Ascending aorta (tissue), 2 donors: ENCODE measurements at places on chromosomes 4 and X.

GRCh38 chr4:118801895-118802575 lies 33.9 kb downstream of the SEC24D start:
- DNase-seq, result no peak

DNA sequence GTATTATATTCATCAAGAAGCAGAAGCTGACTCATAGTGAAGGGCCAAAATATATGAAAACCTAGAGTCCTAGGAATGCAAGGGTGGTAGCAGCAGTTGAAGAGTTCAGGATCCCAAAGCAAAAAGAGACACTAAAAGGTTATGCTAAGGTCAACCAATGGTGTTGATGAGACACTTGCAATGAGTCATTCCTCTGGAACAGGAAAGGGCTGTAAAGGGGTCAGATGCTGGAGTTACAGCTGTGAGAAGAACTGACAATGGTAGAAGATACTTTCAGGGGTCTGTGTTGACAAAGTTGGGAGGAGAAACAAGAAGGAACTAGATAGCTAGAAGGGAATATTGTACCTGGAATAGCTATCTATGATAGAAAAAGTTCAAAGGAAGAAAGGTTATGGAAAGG lies 47.5 kb downstream of the ZGRF1 start:
- no peak for DNase-seq

DNA sequence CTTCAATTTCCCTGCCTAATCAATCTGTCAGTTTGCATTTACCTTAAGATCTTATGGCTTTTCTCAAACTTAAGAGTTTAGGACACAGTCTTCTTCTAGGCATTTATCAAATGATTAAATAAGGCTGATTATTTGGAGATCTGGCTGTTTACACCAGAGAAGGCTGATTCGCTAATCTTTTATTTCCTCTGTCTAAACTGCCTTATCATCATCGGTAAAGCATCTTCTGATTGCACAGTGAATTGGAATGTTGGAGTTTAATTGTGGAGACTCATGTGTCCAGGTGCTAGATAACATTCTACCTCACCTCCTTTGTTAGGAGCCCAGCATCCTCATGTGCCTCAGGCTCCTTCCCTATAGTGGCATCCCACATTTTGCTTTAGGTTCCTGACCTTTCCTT lies 100.3 kb upstream of the DDIT4L start:
- no peak for DNase-seq

DNA sequence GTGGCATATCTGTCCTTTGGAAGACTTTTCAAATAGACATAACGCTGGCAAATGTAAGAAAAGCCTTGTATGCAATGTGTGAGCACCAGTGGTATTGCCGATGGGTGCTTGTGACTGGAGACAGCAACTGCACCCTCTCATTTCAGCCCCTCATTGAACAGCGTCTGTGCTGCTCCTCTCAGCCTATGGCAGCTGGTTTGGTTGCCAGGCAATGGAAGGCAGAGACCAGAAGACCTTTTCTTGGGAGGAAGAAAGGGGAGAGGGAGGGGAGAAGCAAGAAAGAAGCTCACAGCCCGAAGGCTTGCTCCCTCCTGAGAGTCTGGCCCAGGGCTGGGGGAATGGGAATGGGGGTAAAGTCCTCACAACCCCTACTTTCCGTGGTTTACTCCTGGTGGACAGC lies 20.2 kb downstream of the ZCCHC13 start:
- DNase-seq, result no peak

GRCh38 chr4:36485885-36486284 lies 204.5 kb downstream of the DTHD1 start:
- no peak for DNase-seq

DNA sequence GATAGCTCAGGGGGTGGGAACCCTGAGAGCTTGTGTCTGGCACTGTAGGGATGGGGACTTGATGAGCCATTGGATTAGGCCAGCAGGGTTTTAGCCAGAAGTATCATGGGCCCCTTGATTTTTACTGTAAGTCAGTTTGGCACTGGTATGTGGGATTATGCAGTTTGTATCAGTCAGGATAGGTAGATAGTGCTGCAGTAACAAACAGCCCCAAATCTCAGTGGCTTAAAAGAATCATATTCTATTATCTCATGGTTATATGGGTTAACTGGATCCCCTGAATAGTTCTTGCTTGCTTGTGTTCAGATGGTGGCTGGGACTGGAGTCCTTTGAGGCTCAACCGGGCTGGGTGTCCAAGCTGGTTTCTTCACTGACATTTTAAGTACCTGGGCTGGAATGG lies 56.5 kb downstream of the SORCS2 start:
- DNase-seq, result no peak

- no peak for DNase-seq
Observed at GRCh38 chr4:103105558-103106356, 6.1 kb upstream of the BDH2 start.

- DNase-seq, result no peak
Observed at GRCh38 chr4:151905197-151905596, 144.4 kb upstream of the GATB start.

- DNase-seq, result no peak
Observed at GRCh38 chr4:89266128-89266527, 41.5 kb downstream of the GPRIN3 start.

GRCh38 chr4:119570401-119570800 lies 58.2 kb downstream of the PDE5A start:
- no peak for DNase-seq

DNA sequence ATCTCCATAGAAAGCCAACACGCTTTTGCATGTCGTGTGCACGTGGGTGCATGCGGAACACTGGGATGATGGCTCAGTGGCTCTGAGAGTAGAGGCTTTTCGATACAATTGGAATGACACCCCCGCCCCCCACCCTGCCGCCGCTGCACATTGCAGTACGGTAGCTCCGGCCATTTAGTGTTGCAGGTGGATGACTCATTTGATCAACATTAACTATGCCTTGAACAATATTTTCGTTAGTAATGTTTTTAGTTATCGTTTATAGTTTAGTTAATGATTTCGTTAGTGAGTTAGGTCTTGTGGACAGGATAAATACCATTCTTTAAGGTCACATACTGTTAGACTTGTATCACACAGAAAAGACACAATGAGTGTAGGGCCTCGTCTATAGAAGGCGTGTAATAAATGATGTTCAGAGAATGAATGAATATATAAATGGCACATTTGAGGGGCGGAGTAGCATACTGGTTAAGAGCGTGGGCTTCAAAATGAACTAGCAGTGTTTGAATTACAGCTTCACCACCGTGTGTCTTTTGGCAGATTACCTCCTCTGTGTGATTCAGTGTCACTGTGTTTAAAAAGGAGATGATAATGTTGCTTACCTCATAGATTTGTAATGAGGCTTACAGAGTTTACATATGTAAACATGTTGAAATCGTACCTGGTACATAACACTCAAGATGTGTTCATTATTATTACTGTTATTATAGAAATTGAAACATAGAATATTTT lies 67.2 kb upstream of the TENM3 start:
- no peak for DNase-seq

DNA sequence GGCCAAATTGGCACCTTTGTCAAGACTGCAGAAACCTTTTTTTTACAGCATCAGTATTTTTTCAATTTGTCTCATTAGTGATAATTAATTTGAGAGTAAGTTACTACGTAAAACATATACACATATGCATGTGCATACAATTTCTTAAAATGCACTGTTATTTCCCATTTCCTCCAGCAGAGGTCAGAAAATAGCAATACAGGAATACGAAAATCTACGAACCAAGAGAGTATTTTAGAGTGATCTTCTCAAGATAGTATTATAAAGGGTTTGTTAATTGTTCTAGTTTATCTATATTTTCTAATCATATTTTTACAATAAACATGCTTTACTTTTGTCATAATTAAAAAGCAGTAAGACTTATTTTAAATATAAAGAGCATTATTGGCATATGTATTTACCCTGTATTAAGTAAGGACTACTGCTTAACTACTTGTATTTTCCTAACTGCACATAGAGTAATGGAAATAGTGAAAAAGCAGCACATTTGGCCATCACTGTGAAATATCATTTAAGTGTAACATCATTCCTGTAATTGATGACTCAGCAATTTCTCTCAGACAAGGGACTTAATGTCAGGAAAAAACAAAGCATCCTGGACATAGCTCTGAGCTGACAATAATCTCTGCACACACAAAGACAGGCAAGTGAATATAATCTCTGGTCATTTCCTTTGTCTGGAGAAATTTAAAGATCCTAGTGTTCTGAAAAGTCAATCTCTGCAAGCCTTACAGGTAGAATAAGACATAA lies 45.6 kb downstream of the MAOB start:
- no peak for DNase-seq

DNA sequence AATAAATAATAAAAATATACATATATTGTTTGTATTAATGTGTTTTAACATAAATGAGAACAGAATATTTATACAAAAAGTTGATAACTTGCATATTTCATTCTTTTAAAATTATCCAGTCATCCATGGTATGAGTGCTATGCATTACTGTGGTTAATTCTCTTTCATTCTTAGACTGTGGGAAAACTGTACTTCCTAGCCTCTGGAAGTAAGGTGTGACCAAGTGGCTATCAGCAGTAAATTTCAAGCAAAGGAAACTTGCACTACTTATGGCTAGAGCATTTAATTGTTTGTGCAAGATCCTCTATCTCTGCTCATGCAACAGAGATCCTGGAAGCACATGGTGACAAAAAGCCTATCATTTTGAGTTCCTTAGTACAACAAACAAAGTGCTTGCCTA lies 1054.5 kb upstream of the PABPC4L start:
- DNase-seq, result no peak

- DNase-seq, result no peak
Observed at GRCh38 chr4:120158046-120158445, 91.4 kb upstream of the MAD2L1 start.

GRCh38 chr4:1370321-1371124 lies 23.5 kb downstream of the UVSSA start:
- DNase-seq, result no peak

GRCh38 chr4:147088146-147088545 lies 142.5 kb upstream of the TTC29 start:
- no peak for DNase-seq

DNA sequence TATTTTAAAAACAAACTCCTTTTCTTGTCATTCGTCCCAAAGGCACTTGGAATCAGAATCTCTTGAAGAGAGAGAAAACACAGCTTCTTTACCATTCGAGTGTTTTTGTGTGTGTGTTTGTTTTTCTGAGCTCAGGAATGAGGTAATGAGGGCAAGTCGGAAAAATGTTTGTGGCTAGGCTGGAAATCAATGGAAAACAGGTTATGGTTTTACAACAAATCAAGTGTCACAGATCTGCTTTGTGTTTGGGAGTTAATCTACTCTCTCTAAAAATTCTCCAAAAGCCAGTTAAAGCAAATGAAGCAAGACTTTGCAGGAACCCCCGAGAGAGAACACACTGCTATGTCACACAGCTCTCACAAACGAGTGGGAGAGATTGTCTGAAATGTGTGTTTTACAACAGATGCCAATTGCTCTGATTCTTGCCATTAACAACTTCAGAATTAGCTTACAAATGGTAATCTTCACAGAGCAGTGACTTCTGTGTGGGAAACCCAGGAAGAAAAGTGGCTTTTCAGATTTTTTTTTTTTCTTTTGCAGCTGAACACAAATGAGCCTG lies 264.1 kb downstream of the CBLL2 start:
- no peak for DNase-seq

DNA sequence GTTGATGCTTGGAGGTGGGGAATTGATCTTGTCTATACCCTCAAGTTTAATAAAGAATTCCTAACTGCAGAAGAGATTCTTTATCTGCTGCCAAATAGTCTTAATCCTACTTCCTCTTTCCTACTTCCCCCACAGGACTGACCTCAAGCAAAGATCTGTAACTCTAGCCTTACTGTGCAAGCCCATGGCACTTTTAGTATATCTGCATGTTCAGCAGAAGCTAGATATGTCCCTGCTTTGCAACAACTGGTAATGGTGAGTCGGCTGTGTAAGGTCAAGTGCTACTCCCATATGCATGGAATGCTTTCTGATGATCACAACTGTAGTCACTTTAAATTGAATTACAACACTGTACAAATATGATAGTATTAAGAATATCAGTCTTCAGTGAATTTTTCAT lies 26.3 kb upstream of the PDS5A start:
- DNase-seq, result no peak

DNA sequence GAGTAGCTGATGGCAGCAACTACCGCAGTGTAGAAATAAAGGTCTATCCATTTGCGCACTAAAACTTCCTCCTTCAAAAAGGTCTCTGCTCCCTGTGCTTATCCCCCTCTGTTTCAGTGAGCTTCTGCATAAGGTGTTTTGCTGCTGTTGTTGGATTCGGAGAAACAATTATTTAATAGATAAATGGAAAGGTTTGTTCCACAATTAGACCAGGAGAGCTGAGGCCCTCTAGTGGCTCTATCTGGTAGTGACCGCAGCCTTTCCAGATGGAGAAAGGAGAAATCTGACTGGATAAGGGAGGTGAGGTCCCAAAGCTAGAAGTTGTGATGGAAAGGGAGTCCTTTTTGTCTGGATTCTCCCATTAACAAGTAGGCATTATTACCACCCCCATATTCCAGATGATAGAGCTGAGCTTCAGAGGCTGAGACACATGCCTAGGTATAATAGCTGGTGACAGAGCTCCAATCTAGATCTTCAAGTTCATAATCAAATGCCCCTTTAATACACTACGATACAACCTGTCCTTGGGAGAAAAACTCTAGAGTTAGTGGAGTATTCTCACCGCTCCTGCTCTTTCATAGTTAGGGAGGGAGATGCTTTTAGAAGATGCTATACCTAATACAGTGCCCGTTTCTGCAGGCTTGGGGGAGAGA lies 5.1 kb upstream of the GABRQ start:
- peak; percentile 67 for DNase-seq

DNA sequence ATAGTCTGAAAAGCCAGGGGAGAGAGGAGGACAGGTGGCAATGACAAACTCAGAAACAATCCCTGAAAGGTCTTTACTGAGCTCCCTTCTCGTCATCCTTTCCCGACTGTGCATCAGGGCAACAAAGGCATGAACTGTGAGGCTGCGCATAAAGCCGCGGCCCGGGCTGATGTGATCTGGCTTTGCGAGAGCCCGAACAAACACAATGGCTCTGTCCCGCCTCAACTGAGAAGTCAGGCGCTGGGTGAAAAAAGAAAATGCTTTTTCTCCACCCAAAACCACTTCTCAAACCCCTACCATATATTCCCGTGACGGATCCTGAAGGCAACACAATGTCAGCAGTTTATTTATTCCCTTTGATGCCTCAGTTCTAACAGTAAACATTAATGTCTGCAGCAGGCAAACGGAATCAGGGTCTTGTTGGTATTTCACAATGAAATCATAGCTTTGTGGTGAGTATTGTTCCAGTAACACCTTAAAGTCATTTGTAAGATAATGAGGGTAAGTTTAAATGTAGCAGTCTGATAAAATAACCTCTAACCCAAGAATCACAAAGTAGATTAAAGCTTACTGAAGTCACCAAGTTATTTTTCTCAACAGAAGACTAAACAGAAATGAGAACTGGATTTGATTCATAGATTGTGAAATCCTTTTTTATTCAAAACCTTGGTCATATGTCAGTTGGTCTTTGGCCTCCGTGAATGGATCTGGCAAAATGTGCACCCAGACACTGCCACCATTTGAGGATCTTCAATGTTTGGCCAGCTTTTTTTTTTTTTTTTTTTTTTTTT lies 67.4 kb downstream of the APBB2 start:
- DNase-seq, result no peak

DNA sequence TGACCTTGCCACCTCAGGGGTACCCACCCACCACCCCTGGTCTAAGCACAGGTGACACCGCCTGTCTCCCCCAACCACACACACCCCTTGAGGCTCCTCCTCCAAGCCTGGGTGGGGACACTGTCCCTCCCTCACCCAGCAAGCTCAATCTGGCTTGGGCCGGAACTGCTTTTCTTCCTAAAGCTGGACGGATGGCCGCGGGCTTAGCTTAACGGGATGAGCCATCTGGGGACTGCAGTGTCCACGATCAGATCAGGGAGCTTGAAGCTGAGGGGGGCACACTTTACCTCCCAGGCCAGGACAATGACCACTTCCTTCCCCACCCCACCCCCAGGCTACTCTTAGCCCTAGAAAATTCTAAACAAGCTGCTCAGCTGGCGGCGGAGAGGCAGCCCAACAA lies 1.0 kb upstream of the SLC6A8 start:
- no peak for DNase-seq
